ENCODE measurements at places on chromosomes 4 and X. TPM values are rescaled to one million over a fixed set of nuclear protein-coding genes. Genes with fewer than 3 reads are reported as not detected.

- DNase-seq: no peak
Measured at GRCh38 chr4:137896221-137896737, 345.9 kb downstream of the SLC7A11 start.

- no peak for DNase-seq
Measured at GRCh38 chr4:157447195-157447594, 226.7 kb downstream of the GRIA2 start.

- no peak for DNase-seq
Measured at GRCh38 chr4:17492058-17492741, 19.7 kb downstream of the QDPR start.

DNA sequence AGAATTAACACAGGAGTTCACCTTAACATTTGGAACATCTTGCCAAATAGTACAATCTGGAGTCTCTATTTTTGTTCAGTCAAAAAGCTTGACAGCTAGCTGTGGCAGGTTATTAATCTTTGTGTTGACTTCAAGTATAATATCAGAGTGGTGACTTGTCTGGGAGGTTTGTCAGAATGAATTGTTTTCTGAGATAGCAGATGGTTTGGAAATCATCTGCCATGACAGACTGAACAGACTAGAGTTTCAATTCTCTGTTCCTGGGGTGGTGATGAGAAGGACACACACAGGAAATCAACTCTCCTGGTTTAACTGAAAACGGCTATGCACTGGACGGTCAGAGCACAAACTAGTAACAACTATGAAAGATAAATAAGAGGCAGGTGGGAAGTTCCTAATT, 203.3 kb upstream of the EMCN start:
- DNase-seq: no peak

- no peak for DNase-seq
Measured at GRCh38 chr4:139844459-139845036, 178.9 kb downstream of the MGST2 start.

PPEF1 gene
- polyA plus RNA-seq: 0.61 TPM

HMX1 gene
- 0.14 TPM for polyA plus RNA-seq

DNA sequence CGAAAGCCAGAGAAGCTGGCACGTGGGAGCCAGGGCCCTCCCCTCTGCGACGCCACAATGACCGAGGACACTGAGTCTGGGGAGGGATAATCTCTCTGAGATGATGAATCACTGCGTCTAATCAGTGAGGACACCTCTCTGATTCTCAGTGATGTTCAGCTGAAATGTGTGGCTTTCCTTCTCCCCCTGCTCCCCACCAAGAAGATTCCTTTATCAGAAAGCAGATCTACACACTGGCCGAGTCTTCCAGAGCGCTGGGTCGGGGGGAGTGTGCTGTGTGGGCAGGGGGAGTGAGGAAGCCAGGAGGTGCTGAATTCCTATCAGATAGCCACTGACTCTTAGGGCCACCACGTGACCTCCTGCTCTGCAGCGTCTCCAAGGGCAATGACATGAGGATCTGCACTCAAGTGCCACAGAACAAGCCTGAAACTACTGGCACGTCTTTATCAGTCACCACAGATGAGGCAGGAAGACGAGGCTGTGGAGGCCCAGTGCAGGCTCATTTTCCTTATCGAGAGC, 89.2 kb downstream of the GATB start:
- DNase-seq: no peak

GRCh38 chrX:150365990-150366911, 3.1 kb downstream of the MAMLD1 start:
- no peak for DNase-seq

- no peak for DNase-seq
Measured at GRCh38 chr4:845233-845835, 19.4 kb upstream of the CPLX1 start.

GRCh38 chr4:107388736-107389274, 331.2 kb downstream of the PAPSS1 start:
- DNase-seq: no peak

DNA sequence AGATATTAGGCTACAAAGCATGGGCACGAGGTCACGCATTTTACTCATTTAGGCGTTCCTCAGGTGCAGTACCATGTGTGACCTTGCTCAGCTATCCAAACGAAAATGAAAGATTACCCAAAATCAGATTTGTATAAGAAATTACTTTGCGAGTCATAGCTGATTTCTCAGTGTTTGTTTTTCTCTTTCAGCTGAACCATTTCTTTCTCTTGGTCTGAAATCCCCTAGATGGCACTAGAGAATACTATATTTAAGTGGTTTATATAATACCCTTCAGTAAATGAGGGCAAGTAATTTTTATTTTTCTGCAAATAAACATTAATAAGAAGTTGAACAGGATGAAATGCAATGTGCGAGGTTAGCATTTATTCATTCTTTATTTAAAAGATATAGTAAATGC, 496.6 kb downstream of the STIM2 start:
- peak; percentile 34 for DNase-seq

- no peak for DNase-seq
Measured at GRCh38 chr4:791252-791897, 34.6 kb downstream of the CPLX1 start.

DNA sequence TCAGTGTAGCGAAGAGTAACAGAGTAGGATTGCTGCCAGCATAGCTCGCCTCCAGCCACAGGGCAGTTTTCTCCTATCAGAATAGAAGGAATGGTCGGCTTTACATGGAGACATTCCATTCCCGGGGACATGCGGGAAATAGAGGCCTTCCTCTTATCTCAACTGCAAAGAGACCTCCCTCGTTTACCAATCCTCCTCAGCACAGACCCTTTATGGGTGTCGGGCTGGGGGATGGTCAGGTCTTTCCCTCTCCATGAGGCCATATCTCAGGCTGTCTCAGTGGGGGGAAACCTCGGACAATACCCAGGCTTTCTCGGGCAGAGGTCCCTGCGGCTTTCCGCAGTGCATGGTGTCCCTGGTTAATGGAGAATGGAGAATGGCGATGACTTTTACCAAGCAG, 285.0 kb downstream of the ASMT start:
- DNase-seq: no peak

GRCh38 chr4:71189471-71189870, 149.3 kb upstream of the SLC4A4 start:
- no peak for DNase-seq

- no peak for DNase-seq
Measured at GRCh38 chr4:165757451-165757850, 115.6 kb upstream of the TLL1 start.

GRCh38 chrX:7154041-7154597, 6.2 kb upstream of the PUDP start:
- no peak for DNase-seq

GRCh38 chr4:147843162-147843561, 111.3 kb downstream of the ARHGAP10 start:
- no peak for DNase-seq

GRCh38 chr4:142351958-142352357, 494.1 kb downstream of the INPP4B start:
- DNase-seq: peak; percentile 31

GRCh38 chr4:26356081-26356501, 35.3 kb downstream of the RBPJ start:
- no peak for DNase-seq

DNA sequence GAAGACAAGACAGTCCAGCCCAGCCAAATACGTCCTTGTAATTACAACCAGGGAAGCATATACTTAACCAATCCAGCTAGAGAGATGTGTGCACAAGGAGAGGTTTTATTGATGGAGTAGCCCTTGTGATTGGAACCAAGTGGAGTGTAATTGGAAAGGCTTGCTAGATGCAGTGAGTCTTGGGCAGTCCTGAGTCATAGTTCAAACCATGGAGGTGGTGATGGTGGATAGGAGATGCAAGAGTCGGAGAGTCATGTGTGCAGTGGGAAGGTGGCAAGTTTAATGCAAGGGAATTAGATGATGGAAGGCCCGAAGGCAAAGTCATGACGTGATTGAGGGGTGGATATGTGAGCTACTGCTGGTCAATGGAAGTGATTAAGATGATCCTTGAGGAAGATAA, 63.7 kb downstream of the PHEX start:
- no peak for DNase-seq

- DNase-seq: no peak
Measured at GRCh38 chr4:100118181-100118580, 72.1 kb downstream of the DDIT4L start.

GRCh38 chrX:148956352-148956751, 455.9 kb downstream of the AFF2 start:
- DNase-seq: no peak

GRCh38 chrX:96455078-96455477, 229.6 kb upstream of the DIAPH2 start:
- DNase-seq: no peak

- no peak for DNase-seq
Measured at GRCh38 chr4:42678512-42678911, 21.6 kb upstream of the ATP8A1 start.

RTL9 gene
- polyA plus RNA-seq: 1.8 TPM

- DNase-seq: no peak
Measured at GRCh38 chr4:44671636-44672035, 6.6 kb upstream of the GUF1 start.

DNA sequence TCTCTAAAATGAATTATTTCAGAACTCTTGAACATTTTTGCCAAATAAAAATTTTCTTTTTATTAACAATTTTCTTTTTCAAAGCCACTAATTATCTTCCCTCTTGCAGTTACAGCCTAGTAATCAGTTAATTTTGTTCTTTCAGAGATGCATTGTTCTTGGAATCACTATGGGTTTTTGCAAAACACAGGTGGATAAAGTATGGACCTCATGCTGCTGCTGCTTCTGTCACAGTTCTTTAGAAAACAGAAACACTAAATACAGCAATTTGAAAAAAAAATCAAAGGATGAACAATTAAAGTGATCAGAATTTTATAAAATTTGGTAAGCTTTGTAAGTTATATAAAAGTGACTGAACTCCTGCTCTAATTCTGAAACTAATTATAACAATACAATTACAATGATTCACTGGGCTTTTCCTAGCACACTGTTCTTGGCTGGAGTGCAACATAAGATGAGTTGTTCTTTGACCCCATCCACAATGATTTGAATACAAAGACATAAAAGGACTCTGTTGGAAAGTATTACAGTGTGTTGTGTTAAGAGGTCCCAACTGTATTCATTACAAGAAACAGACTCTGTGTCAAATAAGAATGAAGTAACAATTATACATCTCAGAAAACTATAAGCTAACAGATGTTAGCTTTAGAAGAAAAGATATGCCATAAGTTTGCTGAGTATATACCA, 59.4 kb upstream of the GK2 start:
- DNase-seq: peak; percentile 35

ETDB gene
- polyA plus RNA-seq: not detected

- no peak for DNase-seq
Measured at GRCh38 chr4:78437608-78438088, 113.9 kb upstream of the ANXA3 start.

- DNase-seq: no peak
Measured at GRCh38 chr4:5970381-5971077, 47.7 kb downstream of the C4orf50 start.

- DNase-seq: no peak
Measured at GRCh38 chr4:82123934-82124333, 249.9 kb downstream of the HNRNPD start.

RAB41 gene
- polyA plus RNA-seq: 0.68 TPM

GRCh38 chrX:71978164-71978563, 67.5 kb downstream of the NHSL2 start:
- DNase-seq: no peak

- DNase-seq: no peak
Measured at GRCh38 chrX:42976746-42977366, 198.9 kb upstream of the PPP1R2C start.

- no peak for DNase-seq
Measured at GRCh38 chrX:626745-627509, 3.7 kb upstream of the SHOX start.

- DNase-seq: no peak
Measured at GRCh38 chr4:184420881-184421416, 53.4 kb downstream of the IRF2 start.

SPIN2A gene
- 3.5 TPM for polyA plus RNA-seq

GRCh38 chr4:178612733-178613132, 1170.5 kb upstream of the AGA start:
- DNase-seq: no peak

GRCh38 chrX:131942034-131942433, 81.1 kb upstream of the STK26 start:
- no peak for DNase-seq

DNA sequence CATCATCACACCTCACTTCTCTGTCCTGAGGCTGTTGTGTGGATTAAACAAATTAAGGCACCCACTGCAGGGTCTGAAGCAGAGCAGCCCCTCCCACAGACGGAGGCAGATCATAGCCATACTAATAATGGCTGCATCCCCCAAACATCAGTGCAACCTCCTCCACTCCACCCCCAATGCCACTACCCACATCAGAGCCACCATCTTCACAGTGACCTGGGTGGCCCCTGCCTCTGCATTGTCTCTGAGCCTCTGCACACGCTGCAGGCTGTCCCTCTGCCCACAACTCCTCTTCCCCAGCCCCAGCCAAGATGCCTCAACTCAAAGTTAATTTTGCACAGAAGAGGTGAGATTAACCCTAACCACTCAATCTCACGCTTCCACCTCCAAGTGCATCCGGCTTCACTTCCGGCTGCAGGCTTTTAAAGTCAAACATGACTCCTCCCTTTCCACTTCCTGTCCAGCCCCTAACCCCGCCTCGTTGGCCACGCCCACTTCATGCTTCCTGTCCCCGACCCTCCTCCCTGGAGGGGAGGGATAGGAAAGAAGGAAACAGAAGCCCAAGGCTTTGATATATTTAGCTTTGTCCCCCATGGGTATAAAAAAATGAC, 22.7 kb downstream of the JAKMIP1 start:
- no peak for DNase-seq

FGB gene
- polyA plus RNA-seq: not detected

CITED1 gene
- 14.7 TPM for polyA plus RNA-seq

DNA sequence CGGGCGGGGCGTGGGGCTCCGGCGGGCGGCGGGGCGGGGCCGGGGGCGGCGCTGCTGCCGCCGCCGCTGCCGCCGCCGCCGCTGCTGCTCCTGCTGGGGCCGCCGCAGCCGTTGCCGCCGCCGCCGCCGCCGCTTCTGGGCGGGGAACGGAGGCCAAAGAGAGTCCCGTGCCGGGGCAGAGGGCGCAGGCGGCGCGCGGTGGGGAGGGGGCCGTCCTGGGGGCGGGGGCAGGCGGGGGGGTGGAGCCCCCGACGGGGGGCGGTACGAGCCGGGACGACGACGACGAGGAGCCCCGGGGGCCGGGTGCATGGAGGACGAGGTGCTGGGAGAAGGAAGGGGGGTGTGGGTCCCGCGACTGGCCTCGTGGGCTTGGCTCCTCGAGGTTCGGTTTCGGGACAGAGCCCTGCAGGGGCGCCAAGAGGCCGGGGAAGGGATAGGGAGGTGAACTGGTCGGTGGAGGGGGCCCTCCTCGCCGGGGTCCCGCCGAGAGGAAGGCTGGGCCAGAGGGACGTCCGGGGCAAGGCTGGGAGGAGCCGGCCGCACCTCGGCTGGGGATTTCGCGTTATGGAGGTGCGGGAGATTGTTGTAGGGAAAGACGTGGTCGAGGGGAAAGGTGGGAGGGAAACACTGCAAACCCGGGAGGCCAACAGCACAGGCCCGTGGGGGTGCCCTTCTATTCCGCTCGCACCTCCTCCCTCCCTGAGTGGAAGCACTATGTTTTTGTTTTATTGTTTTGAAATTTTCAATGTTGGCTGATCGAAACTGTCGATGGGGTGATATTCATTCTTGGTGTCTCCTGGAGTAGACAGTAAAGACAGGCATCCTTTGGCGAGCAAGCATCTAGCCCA, 1.9 kb downstream of the BCORL1 start:
- no peak for DNase-seq

All from forelimb muscle (tissue), 1 donor.